ENCODE measurements at places on chromosomes 2 and 18.

GRCh38 chr2:66509326-66509811 is 74.4 kb downstream of the MEIS1 start:
- no peak for DNase-seq

DNA sequence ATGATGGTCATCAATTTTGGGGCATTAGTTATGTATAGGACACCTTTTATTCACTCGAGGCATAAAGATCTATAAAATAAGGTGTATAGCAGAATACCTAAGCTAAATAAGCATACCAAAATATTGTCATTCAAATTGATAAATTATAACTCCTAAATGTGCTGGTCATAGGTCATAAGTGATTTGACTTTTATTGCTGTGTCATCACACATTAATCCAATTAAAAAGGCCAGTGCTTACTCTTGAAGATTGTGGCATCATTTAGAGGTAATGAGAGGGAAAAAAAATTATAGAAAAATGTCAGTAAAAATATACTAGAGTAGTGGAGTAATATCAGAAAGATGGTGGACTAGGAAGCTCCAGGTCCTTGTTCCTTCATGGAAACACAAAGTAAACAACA is 346.9 kb upstream of the LRRTM1 start:
- DNase-seq = no peak

DNA sequence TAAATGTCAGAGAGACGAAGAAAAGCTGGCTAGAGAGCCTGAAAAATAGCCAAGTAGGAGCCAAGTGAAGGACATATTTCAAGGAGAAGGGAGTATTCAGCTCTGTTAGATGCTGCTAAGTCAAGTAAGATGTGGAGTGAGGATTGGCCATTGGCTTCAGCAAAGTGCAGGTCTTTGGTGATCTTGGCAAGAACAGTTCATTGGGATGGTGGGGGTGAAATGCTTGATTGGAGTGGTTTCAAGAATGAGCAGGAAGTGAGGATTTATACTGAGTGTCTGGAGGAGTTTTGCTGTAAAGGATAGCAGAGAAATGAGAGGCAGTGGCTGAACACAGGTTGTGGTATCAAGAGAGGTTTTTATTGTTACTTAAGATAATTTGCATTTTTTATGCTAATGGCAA is 139.7 kb downstream of the PRPF40A start:
- DNase-seq = no peak

GRCh38 chr2:181117206-181117925 is 137.0 kb downstream of the UBE2E3 start:
- no peak for DNase-seq

DNA sequence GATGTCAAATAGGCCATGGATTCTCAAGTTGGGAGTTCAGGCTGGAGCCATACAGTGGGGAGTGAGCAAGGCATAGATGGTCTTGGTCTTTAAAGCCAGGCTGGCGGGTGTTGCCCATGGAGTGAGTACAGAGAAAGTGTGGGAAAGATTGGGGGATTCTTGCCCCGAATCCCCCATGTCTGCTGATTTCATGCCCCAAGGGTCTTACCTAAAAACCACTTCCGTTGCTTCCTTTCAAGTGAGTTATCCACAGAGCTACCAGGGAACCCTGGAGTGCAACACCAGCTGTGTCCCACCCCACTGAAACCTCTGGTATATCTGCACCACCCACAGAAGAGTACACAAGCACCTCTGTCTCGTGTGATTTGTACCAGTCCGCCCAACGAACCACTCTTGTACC is 31.4 kb downstream of the FHOD3 start:
- no peak for DNase-seq

DNA sequence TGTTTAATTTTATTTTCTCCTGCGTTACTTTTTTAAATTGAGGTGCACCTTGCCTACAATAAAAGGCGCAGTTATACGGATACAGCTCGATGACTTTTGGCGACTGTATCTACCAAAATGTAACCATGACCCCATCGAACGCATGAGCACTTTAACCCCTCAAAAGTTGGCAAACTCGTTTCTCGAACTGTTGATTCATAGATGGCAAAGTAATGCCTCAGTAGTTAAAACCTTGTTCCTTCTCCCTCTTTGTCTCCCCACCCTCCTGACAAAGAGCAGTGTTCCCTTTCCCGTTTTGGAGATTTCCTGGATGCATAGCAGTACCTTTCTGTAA is 577 bp downstream of the MOGAT1 start:
- DNase-seq = no peak

DNA sequence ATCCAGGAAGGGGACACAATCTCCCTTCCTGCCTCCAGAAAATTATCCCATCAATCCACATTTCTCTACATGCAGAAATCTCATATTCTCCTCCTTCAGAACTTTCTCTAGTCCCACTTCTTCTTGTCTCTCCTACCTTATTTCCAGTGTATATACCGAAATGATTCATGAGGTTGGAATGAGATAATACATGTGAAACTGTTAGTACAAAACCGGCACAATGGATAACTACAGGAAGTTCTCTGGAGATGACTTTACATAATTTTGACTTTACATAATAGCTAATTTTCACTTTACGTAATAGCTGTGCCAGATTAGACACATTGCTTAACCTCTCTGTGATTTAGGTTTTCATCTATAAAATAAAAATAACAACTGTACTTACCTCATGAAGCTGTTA is 801.3 kb downstream of the ERBB4 start:
- DNase-seq = no peak

DNA sequence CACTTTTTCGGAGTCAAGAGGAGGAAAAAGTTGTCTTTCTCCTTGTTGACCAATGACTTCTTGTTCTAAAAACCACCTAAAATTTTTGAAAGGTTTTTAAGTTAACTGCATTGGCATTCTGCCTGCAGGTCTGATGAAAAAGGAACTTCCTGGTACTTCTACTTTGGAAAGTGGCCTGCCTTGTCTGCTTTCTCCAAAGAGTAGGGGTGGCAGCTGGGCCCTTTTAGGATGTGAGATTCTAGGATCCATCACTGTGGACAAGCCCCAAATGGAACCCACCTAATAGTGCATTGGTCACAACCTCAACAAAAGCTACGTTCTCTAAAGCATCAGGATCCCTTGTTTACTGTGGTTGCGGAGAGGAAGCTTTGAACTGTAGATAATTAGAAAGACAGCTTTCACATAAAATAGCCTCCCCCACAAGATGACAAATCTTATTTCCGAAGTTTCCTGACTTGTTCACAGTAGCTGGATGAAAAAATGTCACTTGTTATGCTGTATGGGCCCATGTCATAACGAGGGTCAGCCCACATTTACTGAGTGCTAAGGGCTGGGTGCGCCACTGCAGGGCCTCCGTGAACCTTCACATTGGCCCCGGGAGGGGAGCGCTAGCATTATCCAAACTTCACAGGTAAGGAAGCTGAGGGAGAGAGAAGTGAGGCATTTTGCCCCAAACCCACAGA is 17.4 kb downstream of the ASPRV1 start:
- DNase-seq = no peak

DNA sequence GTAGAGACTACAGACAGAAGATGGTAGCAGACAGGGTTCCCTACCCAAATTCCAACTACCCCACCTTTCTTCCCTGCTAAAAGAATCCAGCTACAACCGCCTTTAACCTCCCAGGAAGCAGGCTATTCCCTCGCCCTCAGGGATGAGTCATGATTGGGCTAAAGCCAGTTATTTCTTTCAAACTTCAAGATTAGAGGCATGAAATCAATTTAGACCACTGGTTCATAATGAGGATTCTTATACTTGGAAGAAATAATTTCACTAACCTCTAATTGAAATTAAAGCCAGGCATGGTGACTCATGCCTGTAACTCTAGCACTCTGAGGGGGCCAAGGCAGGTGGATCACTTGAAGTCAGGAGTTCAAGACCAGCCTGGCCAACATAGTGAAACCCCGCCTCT is 20.0 kb downstream of the TRIP12 start:
- DNase-seq = no peak

- no peak for DNase-seq
These were observed 370.2 kb downstream of the NRXN1 start for GRCh38 chr2:50661682-50662081.

GRCh38 chr2:46308629-46309028 is 11.4 kb downstream of the EPAS1 start:
- no peak for DNase-seq

Measured in CD4-positive, alpha-beta T cell treated with Interleukin-15 for 1 hour (primary cell).